ENCODE measurements at places on chromosomes 5 and 9.

DNA sequence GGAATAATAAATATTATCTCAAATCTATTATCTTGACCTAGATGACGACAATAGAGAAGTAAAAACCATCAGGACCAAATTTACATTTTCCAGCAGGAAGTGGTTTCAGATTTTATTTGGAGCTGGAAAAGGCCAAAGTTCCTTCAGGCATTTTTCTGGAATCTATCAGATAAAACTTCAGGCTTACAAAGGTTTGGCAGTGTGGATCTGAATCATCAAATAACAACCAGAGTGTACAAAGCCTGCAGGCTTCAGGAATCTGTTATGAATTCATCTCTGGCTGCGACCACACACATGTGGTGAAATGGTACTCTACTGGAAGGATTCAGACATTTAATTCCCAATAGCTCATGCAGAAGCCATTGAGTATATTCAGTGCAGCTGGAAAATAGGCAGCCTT lies 726.4 kb upstream of the GRAMD2B start:
- no peak for DNase-seq

DNA sequence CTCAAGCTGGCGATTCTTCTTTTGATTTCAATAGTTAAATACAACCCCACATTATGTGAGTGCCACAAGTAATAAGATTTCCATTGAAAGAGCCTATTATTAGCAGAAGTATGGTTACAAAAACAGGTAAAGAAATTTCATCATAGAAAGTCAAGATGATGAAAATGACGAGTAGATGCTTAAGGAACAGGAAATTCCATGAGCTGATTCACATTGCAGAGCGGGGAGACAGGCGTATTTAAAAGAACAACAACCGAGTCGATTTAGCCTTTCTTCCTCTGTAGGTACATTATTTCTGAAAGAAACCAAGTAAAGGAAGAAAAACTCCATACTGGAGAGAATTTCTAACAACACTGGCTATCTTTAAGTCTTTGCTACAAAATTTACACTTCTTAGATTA lies 310.4 kb downstream of the SLF1 start:
- no peak for DNase-seq

GRCh38 chr9:135533113-135533512 lies 11.9 kb downstream of the LCN1 start:
- no peak for DNase-seq

GRCh38 chr9:35738186-35738585 lies 5.7 kb downstream of the CREB3 start:
- no peak for DNase-seq

DNA sequence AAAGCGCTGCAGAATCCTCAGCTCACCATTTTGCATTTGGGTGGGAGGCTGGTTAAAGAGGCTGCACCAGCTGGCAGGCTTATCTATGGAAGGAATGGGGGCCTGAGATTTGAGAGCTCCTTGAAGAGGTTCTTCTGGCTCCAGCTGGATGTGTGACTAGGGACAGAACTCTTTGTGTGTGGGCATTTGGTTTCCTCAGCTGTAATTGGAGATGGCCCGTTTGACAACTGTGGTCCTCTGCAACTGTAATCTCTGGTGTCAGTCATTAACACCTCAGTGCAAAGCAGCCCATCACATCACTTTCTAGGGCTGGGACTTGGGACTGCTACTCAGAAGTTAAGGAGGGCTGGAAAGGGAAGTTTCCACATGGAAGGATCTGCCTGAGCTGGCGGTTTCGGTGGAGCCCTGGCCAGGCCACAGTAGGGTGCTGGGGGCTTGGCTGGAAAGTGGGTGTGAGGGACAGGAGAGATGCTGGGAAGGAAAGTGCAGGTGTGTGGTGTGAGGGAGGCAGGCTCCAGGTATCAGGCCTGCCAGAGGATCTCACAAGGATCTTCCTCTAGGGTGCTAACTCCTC lies 193.8 kb downstream of the GADD45G start:
- no peak for DNase-seq

DNA sequence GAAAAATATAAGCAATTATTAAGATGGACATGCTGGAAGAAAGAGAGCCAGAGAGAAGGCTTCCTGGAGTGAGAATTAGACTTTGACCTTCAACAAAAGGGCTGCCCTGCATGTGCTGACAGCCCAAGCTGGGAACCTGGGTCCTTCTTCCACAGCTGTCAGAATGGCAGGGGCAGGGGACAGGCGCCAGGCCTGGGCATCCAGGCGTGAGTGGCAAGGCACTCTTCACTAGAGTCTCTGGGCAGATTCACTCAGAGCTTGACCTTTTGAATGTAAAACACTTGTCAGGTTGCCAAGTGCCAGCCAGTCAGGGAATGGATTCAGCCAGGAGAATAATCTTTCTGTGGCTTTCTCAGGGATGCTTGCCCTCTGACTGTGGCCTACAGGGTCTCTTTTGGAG lies 119.1 kb upstream of the CLINT1 start:
- DNase-seq: no peak

- DNase-seq: no peak
Measured at GRCh38 chr5:104904561-104904960, 1342.0 kb upstream of the NUDT12 start.

GRCh38 chr9:72955126-72955455 lies 2.2 kb upstream of the ALDH1A1 start:
- no peak for DNase-seq

GRCh38 chr5:58294598-58295305 lies 165.1 kb downstream of the PLK2 start:
- DNase-seq: no peak

DNA sequence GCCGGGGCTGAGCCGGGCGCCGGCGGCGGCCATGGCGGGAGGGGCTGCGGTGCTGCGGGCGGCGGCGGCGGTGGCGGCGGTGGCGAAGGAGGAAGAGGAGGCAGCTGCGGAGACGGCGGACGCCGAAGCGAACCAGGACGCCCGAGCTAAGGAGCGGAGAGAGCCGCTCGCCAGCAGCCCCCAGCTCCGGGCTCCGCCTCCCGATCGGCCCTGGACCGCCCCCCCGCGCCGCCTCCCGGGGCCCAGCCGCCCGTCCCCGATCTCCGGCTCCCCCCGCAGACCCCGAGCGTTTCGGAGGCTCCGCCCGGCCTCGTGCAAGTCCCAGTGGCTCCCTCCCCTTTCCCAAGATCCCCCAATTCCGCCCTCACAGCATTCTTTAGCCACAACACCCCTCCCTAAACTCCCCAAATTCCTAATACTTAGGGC lies at the start of gene ASTN2:
Gene ASTN2, minus strand, starts transcription at position 152 of the 426 bp plus-strand sequence. Its CDS starts 119 bp downstream, at position 33.
- DNase-seq: no peak

DNA sequence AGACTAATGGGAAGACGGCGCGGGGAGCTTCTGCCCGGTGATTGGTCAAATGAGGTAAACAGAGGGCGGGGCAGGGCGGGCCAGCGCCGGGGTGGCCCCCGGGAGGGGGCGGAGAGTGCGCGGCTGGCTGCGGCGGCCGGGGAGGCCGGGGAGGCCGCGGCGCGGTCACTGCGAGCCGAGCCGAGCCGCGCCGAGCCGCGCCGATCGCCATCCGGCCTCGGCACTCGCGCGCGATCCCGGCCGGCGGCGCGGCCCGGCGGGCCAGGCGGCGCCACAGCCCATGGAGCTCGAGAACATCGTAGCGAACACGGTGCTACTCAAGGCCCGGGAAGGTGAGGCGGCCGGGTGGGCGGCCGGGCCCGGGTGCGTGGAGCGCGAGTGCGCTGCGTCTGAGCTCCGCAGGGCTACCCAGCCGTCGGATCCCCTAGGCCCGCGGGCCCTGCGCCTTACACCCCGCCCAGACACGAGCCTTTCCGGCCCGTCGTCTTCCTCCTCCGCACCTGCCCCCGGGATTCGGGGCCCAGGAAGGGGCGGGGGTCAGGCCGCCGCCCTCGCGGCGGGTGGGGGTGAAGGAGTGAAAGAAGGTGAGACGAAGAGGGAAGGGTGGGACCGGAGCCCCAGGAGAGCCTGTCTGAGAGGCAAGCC lies at the start of gene GRK6:
Gene GRK6, plus strand, starts transcription at position 111 of the 645 bp plus-strand sequence. Its CDS starts 170 bp downstream, at position 281.
- DNase-seq: no peak

DNA sequence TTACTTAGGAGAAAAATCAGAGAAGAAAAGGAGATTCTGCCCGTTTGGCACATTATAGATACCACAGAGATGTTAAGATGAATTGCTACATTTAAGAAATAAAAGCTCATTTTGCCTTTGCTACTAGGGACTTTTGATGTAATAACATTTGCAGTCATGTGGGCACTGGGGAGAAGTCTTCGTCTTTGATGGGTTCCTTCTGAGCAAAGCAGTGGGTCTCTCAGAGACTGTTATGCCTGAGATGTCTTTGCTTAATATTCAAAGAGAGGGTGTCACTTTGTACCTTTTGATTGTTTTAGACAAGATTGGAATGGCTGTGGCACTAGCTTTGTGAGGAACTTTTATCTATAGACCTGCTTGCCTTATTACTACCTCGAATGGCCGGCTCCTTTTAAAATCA lies 25.0 kb downstream of the SLC25A25 start:
- DNase-seq: no peak

GRCh38 chr5:39352951-39353350 lies 11.3 kb downstream of the C9 start:
- DNase-seq: no peak

DNA sequence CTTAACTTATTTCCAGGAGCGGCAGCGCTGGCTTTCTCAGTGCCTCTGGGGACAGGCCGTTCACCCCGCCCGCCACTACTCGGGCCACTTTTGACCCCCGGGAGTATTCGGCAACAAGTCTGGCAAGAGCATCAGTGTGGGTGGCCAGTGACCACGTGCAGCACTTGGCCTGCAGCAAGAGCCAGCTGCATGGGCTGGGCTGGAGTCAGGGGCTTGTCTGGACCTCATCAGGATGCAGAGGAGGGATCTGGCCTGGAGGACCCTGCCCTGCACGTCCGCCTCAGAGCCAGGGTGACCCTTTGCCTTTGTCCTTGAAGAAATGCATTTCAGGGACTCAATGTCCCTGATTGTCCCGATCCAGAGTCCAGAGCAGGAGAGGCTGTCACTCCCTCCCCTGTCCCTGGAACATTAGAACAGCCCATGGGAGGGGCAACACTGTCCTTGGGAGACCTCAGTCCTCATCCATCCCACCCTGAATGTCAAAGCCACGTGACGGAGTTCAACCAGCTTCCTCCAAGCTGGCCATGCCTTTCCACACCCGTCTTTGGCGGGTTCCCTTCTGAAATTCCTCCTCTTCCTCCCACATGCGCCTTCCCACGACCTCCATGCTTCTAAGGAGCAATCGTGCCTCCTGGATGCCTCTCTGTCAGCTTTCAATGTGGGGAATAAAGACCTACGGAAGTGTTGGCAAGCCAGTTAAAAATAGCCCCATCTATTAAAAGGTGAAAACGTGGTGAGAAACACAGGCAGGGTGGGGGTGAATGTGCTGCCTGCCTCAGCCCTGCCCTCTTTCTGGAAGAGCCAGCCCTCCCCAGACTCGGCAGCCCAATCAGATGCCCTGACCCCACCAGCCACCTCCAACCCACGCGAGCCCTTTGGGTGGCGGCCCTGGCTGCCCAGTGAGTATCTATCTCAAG lies 99.0 kb downstream of the OLFM1 start:
- DNase-seq: no peak

DNA sequence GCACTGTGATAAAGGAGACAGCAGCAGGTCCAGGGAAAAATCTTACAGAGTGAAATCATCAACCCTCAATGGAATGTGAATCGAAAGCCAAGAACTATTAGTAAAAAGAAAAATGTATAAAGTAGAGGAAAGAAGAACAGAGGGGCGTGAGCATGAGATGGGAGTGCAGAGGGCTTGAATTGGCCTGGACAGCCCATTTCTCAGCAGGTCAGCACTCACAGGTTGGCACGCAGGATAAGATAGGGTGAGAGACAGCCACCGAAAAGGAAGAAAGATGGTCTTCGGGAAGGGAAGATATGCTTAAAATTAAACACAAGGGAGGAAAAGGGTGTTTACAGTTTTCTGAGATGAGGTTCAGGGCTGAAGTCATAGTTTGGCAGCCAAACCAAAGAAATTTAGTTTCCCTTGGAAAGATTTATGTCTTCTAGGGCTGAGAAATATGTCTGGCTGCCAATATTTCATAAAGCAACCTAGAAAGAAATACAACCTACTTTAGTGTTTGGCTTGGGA lies 524.7 kb downstream of the SPATA31D1 start:
- no peak for DNase-seq

DNA sequence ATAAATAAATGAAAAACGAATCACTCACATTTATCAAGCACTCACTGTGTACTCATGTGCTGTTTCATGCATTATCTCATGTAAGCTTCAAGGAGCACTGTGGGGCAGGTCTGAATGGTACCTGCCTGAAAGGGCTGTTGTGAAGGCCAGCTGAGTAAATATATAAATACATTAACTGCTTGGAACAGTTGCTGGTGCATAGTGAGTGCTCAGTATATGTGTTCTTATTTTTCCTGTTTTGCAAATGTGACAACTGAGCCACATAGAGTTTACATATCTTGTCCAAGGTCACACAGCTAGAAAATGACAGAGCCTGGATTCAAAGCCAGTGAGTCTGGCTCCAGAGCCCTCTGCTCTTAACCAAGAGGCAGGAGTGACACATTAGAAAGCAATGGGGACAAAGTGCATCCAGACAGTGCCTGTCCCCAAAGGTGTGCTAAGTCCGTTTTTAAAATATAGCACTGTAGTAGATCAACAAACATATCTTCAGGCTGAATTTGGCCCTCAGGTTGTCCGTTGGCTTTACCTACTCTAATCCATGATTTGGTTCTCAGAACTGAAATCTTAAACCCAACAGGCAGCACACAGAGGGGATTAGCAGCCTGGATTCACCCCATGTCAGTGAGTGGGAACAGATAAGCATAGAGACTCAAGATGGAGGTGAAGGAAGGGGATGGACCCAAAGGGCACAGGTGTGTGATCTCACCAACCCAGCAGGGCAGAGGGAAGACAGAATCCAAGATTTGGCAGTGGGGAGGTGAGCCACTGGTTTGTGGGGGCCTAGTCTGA lies 70.8 kb downstream of the WWC1 start:
- DNase-seq: no peak

- DNase-seq: no peak
Measured at GRCh38 chr5:95029569-95030366, 255.1 kb downstream of the MCTP1 start.

DNA sequence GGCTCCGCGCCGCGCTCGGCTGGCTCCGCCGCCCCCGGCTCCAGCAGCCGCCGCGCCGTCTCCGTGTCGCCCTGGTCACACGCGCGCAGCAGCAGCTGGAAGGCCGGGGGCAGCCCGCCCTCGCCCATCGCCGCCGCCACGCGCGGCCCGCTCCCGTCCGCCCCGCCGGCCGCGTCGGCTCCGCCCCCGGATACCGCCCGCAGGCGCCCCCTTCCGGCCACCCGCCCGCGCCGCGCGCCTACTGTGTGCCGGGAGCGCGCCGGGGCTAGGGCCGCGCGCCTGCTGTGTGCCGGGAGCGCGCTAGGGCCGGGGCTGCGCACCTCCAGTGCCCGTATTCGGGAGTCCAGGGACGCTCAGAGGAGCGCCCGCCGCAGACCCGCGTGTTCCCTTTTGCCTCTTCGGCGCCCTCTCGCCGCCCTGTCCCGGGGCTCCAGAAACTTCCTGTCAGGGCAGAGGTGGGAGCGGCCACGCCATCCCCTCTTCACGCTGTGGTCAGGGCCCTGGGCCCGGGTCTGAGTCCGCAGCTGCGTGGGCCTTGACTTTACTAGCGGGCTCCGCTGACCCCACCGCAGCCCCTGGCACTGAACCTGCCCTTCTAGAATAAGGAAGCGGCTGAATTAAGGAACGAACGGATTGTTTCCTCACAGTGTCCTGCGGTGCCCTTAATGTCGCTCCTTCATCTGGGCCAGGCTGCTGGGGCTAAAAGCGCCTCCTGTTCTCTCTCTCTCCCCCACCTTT lies at the start of gene ANKS6:
Gene ANKS6, minus strand, starts transcription at position 192 of the 738 bp plus-strand sequence. Its CDS starts 64 bp downstream, at position 128.
- no peak for DNase-seq

Measured in cerebellar nuclear complex (tissue), 1 donor.